H7 (cell line): ENCODE measurements at places on chromosomes 3 and 15.

DNA sequence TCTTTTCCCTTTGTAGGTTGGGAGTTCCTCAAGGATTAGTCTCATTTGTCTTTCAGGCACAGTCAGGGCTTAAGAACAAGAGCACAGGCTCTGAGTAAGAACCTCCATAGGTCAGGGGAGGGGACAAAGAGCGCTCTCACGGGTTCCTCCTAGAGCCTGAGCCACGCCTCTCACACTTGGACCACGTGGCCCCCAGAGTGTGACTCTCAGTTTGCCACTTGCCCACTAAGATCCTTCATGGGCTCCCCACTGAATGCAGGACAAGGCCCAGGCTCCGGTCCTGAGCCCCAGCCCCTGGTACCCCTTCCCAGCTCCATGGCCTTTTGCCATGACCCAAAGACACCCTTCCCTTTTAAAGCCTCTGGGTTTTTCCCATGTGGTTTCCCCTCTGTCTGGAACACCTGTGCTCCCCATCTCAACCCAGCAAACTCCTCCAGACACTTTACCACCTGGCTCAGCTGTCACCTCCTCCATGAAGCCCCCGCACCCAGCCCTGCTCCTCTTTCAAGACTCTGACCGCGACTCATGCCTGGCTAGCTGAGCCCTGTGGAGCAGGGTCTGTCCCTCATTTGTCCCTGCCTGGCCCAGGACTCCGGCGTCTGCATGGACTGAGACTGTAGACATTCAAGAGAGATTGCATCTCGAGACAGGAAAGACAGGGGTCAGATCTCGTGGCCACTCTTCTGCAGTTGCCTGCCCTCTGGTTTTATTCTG is 32.7 kb downstream of the IQSEC1 start:
- no peak for DNase-seq

DNA sequence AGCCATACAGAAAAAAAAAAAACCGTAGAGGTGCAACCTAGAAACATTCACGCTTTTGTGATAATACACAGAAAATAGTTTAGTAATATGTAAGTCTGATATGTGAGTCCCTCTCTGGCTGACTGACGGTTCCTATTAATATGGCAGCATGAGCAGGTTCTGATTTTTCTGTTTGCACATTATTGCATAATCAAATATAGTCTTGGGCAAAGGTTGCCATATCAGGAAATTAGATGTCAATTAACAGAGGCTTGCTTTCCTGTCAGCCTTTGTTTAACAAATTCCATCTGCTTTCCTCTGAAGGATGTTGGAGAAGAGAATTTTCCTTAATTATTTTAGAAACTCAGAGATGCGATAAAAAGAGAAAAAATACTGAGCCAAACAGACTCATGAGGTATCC is 14.8 kb downstream of the GABRB3 start:
- no peak for DNase-seq

DNA sequence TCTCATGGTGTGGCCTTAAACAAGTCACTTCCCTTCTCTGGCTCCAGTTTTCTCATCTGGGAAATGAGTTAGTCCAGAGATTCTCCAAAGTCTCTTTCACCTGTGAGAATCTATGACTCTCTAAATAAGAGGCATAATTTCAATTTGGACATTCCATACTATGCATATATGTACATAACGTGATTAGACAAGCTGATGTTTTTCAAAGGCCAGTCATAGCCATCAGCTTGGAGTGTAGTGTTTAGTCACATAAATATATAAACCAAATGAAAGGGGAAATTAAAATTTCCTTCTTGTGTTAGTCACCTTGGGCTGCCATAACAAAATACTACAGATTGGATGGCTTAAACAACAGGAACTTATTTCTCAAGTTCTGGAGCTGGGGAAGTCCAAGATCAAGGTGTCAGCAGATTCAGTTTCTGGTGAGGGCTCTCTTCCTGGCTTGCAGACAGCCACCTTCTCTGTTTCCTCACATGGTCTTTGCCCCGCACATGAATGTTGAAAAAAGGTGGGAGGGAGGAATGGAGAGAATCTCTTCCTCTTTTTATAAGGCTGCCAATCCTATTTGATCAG is 19.4 kb downstream of the TMEM41A start:
- DNase-seq: no peak

- DNase-seq: no peak
Measured at GRCh38 chr15:87610366-87610765, 646.2 kb downstream of the NTRK3 start.

- no peak for DNase-seq
Measured at GRCh38 chr15:73812806-73813465, 59.8 kb upstream of the INSYN1 start.

DNA sequence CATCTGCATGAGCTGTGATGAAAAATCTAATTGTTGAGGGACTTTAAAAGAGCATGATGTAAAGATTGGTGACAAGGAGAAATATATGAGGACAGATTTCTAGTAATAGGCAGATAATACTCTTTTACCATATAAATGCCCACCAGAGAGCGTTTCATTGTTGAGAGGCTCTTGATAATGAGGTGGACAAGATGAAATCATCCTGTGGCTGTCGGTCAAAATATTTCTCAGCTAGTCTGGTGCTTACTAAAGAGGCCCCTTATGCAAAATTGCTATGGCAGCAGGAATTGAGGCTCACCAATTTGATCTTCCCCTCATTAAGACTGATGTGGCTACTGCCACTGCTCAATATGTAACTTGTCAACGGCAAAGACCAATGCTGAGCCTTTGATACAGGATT is 225.0 kb upstream of the RASGRP1 start:
- no peak for DNase-seq

GRCh38 chr15:38707802-38708671 is 143.4 kb upstream of the RASGRP1 start:
- DNase-seq: peak; percentile 25

GRCh38 chr3:37680401-37680800 is 181.3 kb upstream of the CTDSPL start:
- no peak for DNase-seq
